ENCODE measurements at places on chromosomes 4 and X.

- no peak for DNase-seq
Measured at GRCh38 chr4:74631988-74632387, 162.3 kb downstream of the BTC start.

GRCh38 chr4:25847329-25847728 lies 15.5 kb downstream of the SEL1L3 start:
- no peak for DNase-seq

GRCh38 chrX:132119283-132119682 lies 8.5 kb downstream of the FRMD7 start:
- DNase-seq = no peak

GRCh38 chrX:20620306-20620705 lies 353.6 kb upstream of the RPS6KA3 start:
- no peak for DNase-seq

DNA sequence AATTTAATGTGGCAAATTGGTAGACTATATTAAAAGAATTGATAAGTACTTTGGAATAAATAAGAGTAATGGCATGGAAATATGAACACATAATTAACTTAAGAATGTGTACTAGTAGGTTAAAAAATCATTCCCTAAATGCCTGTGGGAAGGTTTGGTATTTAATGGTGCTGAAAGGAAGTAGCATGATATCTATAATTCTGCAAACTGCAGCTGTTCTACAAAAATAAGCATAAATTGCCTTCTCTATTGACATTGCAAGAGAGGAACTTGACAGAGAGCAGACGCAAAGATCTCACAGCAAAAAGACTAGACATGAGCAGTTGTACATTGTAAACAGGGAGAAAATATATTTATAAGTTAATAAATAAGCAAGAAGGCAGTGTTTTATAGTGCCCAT lies 752.5 kb upstream of the PCDH10 start:
- no peak for DNase-seq

DNA sequence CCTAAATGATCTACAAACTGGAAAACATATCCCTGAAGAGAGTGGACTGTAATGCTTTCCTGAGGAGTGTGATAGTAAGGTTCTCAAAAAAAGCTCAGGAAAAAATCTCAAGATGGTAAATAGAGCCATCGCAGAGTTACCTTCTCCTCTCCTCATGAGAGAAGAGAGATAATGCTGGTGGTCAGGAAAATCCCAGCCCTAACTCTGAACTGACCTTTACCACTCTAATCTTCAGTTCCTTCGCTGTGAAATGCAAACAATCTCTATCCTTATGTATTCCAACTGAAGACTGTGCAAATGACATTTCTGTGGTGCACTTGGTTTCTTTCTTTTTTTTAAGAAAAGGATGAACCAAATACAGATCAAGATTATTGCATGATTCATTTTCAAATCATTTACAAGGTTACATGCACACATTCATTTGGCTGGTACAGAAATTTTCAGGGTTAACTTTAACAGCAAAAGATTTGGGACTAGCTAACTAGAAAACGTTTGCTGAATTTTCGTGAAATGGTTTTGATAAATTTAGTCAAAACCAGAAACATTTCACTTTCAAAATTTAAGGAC lies 8.3 kb downstream of the PPM1K start:
- no peak for DNase-seq

DNA sequence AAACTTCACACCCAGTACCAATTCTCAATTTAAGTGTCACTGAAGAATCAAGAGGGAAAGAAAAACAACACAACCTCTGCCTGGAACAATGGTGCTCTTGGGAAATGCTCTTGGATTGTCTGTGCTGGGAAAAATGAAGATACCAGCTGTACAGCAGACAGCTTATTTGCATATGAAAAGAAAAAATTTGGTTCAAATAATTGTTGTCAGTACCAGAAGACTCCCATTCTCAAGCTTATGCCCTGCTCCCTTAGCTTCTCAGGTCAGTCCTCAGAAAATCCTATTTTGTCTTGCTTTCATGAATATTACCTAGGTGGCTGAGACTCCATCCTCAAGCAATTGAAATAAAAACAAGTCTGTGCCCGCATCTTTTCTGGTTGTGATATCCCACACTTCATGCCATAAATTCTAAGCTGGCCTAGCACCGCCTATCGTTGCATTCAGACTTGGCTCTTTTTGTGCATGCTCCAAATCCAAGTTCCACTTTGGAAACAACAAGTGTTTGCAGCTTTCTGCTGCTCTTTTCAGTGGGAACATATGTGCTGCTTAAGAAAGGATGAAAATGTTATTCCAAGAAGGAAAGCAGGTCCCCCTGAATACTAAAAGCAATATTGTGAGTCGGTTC lies 431.6 kb downstream of the INPP4B start:
- no peak for DNase-seq

DNA sequence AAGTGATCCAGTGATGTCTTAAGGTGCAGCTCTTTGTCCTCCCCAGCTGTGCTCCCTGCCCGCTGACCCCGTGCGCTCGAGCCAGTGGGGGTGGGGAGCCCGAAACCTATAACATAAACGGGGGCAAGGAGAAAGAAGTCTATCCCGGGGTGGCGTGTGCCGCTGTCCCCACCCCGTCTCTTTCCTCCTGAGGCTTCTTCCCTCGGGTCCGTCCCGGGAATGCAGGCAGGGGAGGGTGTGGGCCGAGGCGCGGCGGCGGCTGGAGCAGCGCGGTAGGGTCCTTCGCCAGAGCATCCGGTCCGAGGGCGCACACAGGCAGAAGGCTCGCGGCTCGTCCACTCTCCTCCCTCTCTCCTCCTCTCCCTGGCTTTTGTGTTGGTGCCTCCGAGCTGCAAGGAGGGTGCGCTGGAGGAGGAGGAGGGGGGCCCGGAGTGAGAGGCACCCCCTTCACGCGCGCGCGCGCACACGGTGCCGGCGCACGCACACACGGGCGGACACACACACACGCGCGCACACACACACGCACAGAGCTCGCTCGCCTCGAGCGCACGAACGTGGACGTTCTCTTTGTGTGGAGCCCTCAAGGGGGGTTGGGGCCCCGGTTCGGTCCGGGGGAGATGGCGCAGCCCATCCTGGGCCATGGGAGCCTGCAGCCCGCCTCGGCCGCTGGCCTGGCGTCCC lies at the start of gene RAB33A:
TSS of gene RAB33A (plus strand) at position 517 of the 681 bp plus-strand sequence. CDS start at position 618, 101 bp downstream.
- DNase-seq = no peak

- no peak for DNase-seq
Measured at GRCh38 chr4:129490516-129490915, 394.6 kb downstream of the C4orf33 start.

DNA sequence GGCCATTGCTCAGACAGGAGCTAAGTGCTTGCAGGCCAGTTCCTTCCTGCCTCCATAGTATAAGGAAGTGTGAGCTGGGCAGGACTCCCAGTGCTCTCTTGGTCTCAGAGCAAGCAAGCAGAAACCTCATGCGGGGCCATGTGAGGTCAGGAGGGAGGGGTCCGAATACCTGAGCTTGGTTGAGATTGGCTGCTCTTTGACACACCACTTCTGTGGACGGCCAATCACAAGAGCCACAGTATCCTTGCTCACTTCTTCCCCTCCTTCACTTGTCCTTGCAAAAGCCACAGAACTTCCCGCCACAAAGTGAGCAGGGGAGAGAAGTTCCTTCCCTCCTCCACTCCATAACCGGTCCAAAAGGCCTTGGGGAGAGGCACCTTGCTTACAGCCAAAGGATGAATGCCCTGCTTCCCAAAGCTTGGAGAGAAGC lies 56.7 kb downstream of the PRPS1 start:
- no peak for DNase-seq

DNA sequence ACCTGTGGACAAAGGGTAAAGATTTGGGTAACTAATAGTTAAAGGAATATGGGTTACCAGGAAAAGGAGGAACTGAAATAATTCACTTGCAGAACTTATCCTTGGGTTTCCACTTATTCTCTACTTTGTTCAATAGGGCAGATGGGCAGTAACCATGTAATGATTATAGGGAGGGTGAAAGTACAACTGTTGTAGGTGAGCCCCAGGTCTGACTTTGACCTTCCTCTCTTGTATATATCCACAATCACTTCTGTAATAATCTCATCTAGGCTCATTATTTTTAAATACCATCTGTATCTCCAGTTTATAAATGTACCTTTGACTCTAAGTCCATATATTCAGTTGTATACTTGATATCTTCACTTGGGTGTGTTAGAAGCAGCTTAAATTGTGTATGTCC lies 32.1 kb downstream of the CXXC4 start:
- no peak for DNase-seq

DNA sequence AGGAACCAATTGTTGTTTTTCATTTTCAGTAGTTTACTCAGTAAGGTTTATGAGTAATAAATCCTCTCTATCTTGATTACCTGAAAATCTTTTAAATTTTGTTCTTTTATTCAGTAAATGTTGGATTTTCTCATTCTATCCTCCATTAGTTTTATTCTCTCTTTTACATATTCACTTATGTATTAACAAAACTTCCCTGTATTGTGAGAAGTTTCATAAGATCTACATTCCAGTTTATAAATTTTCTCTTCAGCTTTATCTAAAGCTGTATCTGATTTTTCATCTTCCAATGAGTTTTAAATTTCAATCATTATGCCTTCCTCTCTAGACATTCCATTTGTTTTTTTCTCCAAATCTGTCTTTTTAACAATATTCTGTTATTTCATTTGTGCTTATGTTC lies 310.2 kb downstream of the UNC5C start:
- DNase-seq = no peak

DNA sequence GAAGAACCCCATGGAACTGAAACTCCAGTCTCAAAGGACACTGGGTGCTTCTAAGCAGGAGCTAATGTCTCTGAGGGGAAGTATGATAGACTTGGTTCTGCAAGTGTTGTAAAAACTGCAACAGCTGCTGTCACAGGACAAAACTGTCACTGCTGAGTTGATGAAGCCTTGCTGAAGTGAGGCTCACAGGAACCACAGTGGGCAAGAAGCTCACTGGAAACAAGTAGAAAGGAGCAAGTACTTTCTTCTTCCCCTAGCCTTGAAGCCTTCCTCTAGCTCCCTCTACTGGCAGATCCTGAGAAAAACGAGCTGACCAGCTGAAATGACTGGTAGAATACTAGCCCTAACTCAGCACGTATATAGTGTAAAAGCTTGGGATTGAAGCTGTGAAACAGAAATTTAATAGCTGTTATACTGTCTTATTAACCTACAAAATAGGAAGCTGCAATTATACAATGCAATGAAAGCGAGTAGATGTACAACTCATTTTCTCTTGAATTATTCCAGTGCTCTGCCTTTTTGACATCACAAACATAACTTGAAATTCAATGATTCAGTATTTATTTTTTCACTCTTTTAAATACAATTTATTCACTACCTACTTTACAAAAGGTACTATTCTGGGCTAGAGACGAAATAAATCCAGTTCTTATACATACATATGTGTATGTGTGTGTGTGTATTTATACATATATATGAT lies 91.4 kb downstream of the GABRB1 start:
- peak; percentile 40 for DNase-seq

DNA sequence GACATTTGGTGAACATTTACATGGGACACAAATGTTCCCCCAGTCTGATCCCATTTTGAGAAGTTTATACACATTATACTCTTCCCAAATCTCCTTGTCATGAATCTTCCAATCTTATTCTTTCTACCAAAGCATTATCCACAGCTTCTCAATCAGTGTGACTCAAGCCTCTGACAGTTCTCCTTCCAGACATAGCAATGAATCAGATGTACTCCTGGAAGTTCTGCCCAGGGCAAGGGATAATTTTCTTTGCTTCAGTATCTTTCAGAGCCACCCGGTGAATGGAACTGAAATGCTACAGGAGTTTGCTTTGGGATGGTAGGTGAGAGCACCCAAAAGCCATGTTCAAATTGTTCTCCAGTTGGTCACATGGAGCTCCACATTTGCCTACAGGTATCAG lies 145.5 kb downstream of the ANXA5 start:
- DNase-seq = no peak

GRCh38 chr4:17347445-17347844 lies 164.4 kb downstream of the QDPR start:
- DNase-seq = no peak

DNA sequence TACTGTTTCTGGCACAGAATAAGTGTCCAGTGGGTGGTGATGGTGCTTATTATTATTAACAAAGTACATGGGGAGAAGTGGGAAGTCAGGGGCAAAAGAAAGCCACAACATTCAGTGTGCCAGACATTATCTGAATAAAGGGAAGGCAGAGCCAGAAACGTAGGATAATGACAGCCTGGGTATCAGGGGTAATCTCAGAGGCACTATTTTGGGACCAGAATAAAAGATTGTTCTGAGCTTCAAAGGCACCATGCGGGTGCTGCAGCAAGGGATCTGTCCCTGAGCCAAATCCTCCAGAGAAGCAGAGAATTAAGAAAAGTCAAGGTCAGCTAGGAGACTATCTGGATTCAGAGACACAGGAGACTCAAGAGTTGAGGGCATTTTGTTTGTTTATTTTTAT lies 328.8 kb upstream of the GATB start:
- no peak for DNase-seq

- no peak for DNase-seq
Measured at GRCh38 chrX:19382555-19383145, 38.9 kb downstream of the PDHA1 start.

DNA sequence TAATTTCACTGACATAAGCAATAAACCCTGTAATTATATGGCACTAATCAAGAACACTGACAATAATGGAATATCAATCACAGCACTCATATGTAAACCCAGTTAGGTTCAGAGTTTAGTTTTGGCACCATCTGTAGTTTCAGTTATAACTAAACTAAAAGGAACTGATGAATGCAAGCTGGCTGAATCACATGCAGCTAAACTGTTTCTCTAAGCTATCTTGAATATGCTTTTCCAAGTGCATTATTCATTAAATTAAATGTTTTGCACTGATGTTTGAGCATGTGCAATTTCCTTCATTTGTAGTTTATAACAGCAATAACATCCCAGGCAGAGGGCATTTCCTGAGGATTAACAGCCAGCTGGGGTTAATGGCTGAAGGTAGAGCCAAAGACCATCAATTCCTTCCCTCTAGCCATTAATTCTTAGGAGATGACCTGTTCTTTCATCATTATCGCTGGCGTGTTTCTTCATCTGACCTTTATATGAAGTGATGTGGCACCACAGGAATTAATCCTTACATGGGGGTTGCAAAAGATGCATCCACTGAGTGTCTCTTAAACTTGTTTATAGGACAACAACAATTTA lies 562.8 kb upstream of the IGFBP7 start:
- no peak for DNase-seq

GRCh38 chrX:150219374-150220185 lies 143.5 kb upstream of the MAMLD1 start:
- DNase-seq = no peak

- no peak for DNase-seq
Measured at GRCh38 chr4:188117631-188118324, 8.4 kb upstream of the TRIML2 start.

GRCh38 chrX:40260146-40260747 lies 162.5 kb upstream of the BCOR start:
- no peak for DNase-seq

- no peak for DNase-seq
Measured at GRCh38 chr4:150323406-150324325, 245.4 kb downstream of the DCLK2 start.
